Airway epithelial cell (primary cell): ENCODE measurements at places on chromosomes 7 and 10. TPM values are rescaled to one million over a fixed set of nuclear protein-coding genes. Genes with fewer than 3 reads are reported as not detected.

AGBL3 gene
- total RNA-seq: 0.56 and 3.0 TPM in 2 replicates

NXPH1 gene
- not detected in 2 replicates for total RNA-seq

PLEKHS1 gene
- not detected in 2 replicates for total RNA-seq

BAIAP2L1 gene
- 29.0 and 29.4 TPM in 2 replicates for total RNA-seq

HOXA9 gene
- total RNA-seq: 0.21 TPM in 1 of 2 replicates, not detected in the other

POLL gene
- total RNA-seq: 20.2 and 37.8 TPM in 2 replicates

PDZD7 gene
- total RNA-seq: 0.88 and 1.2 TPM in 2 replicates

NT5C3A gene
- 17.4 and 20.3 TPM in 2 replicates for total RNA-seq

SEC61A2 gene
- 1.1 and 5.4 TPM in 2 replicates for total RNA-seq

INMT gene
- total RNA-seq: 0.28 and 0.42 TPM in 2 replicates

KCNMA1 gene
- total RNA-seq: 7.3 and 8.2 TPM in 2 replicates

HPSE2 gene
- total RNA-seq: not detected in 2 replicates

MGAM2 gene
- not detected in 2 replicates for total RNA-seq

SERPINE1 gene
- 166 and 251 TPM in 2 replicates for total RNA-seq

CDC14C gene
- not detected in 2 replicates for total RNA-seq

DUS4L gene
- 7.0 and 9.2 TPM in 2 replicates for total RNA-seq

ACBD5 gene
- total RNA-seq: 11.8 and 16.4 TPM in 2 replicates

ZSWIM8 gene
- total RNA-seq: 41.3 and 41.6 TPM in 2 replicates

RET gene
- 0.35 and 0.37 TPM in 2 replicates for total RNA-seq

ADAM12 gene
- total RNA-seq: 0.09 and 0.14 TPM in 2 replicates

EPHA1 gene
- total RNA-seq: 74.0 and 87.5 TPM in 2 replicates

HOXA5 gene
- not detected in 2 replicates for total RNA-seq

TRIM74 gene
- total RNA-seq: not detected in 2 replicates

IGFBP1 gene
- total RNA-seq: not detected in 2 replicates

ESYT2 gene
- total RNA-seq: 56.2 and 62.6 TPM in 2 replicates

LFNG gene
- total RNA-seq: 44.6 and 46.8 TPM in 2 replicates

ASB10 gene
- not detected in 2 replicates for total RNA-seq

PRRT4 gene
- 0.56 and 1.3 TPM in 2 replicates for total RNA-seq

ZNF804B gene
- total RNA-seq: not detected in 2 replicates

RSPH10B2 gene
- total RNA-seq: not detected in 2 replicates

AZGP1 gene
- 0.21 TPM in 1 of 2 replicates, not detected in the other for total RNA-seq

SLC16A12 gene
- total RNA-seq: 0.07 TPM in 1 of 2 replicates, not detected in the other

PCGF6 gene
- 10.9 and 11.8 TPM in 2 replicates for total RNA-seq

MLLT10 gene
- 11.8 and 22.6 TPM in 2 replicates for total RNA-seq

HMX3 gene
- not detected in 2 replicates for total RNA-seq

NOC3L gene
- total RNA-seq: 13.8 and 18.5 TPM in 2 replicates

PGAM2 gene
- total RNA-seq: not detected in 2 replicates

GIMAP7 gene
- total RNA-seq: not detected in 2 replicates

VAX1 gene
- not detected in 2 replicates for total RNA-seq

PNLIPRP3 gene
- 12.0 and 13.5 TPM in 2 replicates for total RNA-seq

NEUROG3 gene
- total RNA-seq: not detected in 2 replicates

SAMD9 gene
- 7.5 and 10.4 TPM in 2 replicates for total RNA-seq

BAMBI gene
- total RNA-seq: 3.4 and 4.0 TPM in 2 replicates

CPA4 gene
- 30.4 and 31.7 TPM in 2 replicates for total RNA-seq
